NT2/D1 (cell line): ENCODE measurements at places on chromosomes 1 and 21.

DNA sequence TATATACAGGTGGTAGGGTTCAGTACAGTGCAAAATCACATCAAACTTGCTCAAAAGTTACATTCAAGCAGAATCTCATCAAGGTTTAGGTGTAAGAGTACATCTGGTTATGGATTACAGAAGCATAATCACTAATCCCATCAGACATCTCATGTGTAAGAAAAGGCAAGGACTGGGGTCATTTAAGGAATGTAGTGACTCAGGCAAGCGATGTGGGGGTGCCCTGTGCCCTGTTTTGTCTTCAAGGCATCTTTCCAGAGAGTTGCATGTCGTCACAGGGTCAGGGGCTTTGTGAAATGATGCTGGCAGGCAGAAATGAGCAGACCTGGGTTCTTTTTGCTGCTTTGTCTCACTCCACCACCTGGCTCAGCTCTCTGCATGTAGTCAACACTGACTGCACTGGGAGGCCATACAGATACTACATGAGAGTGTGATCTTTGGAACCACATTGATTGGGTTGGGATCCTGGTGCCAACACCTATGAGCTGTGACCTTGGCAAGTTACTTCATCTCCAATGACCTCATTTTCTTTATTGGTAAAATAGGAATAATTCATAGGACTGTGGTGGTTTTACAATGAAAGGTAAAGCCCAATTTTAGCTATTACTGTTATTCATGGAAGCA is 8.2 kb upstream of the HHIPL2 start:
- DNase-seq: no peak

- peak; percentile 57 for DNase-seq
Measured at GRCh38 chr1:3501856-3502640, 47.6 kb downstream of the ARHGEF16 start.

DNA sequence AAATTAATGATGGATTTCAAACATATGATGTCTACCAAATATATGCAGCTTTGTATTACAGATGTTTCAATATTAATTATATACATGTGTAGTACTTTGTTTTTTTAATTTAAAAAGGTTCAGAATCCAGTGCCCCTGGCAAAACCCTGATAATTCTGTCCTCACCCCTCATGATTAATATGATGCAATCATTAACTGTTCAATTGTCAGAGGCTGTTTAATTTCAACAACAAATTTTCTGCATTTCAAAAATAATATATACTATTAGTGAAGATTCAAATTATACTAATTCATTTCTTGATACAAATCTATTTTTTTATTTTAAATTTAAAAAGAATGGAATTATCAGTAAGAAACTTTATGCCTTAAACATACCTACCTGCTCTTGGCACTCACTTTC is 162.6 kb downstream of the HHIPL2 start:
- no peak for DNase-seq

DNA sequence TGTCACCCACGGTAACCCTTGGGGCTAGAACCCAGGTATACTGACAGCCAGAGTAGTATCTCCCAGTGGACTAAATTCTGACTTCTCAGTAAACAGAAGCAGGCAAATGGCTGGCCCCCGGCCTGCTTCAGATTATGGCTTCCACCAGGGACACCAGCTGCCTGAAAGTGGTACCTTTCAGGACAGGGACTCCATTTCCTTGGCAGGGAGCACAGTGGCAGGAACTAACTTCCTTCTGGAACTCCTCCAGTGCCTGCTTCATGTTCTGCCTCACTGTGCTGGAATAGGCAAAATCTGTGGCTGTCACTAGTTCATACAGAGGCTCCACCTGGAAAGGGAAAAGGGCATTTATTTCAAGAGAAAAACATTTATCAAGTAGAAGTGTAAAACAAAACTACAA is 32.7 kb downstream of the C8B start:
- DNase-seq: no peak

DNA sequence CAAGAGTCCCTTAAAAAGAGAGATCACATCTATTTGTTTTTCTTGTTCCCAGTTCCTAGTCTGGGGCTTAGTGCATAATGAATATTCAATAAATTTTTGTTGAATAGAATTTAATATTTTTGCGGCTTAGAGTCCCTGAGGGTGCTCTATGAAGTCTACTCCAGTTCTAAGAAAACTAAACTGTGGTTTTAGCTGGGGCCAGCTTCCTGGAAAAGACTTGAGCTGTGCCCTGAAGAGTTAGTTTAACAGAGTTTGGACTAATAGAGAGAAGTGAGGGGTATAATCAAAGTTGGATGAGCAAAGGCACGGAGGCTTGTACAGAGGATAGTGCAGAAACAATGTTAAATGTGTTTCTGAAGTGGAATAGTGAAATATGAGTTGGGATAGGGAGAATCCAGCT is 168.9 kb downstream of the FASLG start:
- no peak for DNase-seq

GRCh38 chr1:198047913-198048312 is 108.9 kb upstream of the NEK7 start:
- no peak for DNase-seq

DNA sequence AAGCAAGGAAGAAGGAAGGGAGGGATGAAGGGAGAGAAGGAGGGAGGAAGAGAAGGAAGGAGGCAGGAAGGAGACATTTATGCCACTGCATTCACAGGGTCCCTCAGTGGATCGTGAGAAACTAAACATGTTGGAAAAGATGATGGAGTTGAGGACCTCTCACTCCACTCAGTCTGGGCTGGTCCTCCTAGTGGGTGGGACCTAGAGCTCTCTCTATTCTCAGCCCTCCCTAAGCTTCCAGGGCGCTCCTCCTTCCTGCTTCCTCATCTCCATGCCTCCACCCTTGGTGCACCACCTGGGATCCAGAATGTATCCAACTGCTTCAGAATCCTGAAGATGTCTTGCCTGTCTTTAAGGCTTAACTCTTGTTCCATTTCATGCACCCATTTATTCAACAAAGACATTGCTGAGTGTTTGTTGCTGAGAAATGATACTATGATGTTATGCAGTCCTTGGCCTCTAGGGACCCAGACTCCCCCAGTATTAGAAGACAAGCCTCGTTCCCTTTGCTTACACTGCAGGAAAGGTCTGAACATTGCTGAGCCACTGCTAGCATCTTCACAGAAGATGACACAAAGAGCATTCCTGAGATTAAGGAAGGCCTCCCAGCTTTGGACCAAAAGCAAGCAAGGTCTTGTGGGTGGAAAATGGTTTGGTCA is 88.5 kb downstream of the BEND5 start:
- no peak for DNase-seq

- peak; percentile 91 for DNase-seq
Measured at GRCh38 chr1:212457740-212458338, 25.1 kb downstream of the NENF start.

GRCh38 chr1:222240536-222241181 is 307.2 kb downstream of the HHIPL2 start:
- no peak for DNase-seq

DNA sequence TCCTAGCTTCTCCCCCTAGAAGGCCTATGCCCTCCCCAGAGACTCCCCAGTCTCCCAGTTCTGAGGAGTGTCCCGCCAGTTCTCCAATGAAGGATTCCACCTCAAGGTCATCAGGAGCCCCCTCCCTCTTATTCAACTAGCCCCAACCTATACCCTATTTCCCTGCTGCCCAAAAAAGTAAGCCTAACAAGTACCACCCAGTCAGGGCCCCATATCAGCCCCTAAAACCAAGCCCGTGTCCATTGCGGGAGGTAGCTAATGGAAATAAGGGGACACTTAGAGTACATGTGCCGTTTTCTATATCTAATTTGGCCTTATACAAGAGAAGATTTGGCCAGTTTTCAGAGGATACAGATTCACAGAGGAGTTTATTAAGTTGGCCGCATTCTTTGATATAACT is 416.2 kb downstream of the MATN1 start:
- DNase-seq: no peak

- DNase-seq: no peak
Measured at GRCh38 chr1:186670297-186671135, 9.7 kb downstream of the PTGS2 start.

- DNase-seq: peak; percentile 66
Measured at GRCh38 chr1:34192621-34193020, 15.9 kb downstream of the C1orf94 start.

DNA sequence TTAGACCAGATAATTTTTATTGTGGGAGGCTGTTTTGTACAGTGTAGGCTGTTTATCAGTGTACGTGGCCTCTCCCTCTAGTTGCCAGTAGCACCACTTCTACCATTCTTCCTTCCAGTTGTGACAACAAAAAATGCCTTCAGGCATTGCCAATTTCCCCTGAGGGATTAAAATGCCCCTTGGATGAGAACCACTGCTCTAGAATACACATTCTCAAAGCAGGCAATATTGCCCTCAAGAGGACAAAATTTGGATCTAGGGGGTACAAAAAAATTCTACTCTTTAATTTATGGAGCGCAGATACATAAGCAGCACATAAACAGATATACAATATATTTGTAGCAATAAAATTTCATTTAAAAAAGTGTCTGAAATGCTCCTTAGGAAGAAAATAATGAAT is 674.6 kb downstream of the PTPRC start:
- no peak for DNase-seq

DNA sequence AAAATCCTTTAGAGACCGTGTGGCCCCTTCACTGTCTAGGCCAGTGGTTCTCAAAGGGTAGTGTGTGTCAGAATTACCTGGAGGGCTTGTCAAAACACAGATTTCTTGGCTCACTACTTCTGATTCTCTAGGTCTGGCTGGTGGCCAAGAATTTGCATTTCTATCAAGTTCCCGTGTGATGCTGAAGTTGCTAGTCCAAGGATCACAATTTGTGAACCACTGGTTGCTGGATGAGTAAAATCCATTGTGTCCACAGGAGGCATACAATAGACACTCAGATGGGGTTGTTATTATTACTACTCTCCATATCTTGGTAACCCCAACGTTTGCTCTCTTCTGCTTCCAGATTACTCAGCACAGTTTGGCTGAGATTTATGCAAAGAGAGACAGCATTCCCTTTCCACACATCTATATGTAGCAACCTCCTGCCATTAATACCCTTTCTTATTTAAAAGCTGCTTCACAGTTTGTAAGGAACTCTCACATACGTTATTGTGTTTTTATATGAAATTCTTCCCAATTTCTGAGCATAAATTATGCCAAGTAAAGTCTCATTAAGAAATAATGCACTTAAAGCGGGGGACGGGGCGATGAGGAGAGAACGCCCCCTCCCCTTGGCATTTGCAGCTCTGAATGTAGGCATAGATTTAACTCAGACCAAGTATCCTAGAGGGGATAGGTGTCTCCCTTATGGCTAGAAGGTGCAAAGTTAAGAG is 720 bp upstream of the TMCC2 start:
- no peak for DNase-seq

GRCh38 chr1:182185842-182186756 is 124.6 kb upstream of the ZNF648 start:
- DNase-seq: peak; percentile 56

DNA sequence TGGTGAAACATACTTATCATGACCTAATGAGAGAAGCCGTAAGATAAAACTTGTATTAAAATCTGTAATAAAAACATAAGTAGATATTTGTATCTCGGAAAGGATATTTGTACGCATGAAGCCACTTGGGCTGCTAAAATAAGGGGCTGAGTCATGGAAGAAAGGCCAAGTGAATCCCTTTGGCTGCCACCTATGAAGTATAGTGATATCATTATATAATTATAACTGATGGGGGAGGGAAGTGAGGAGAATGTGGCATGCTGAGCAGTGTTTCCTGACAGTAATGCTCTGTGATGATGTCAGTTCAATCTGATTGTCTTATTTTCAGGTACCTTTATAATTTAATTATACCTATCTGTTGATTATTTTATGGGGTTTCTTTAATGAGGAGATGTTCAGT is 13.6 kb downstream of the RWDD3 start:
- no peak for DNase-seq

- peak; percentile 48 for DNase-seq
Measured at GRCh38 chr1:191831572-191831971, 326.7 kb upstream of the RGS18 start.

DNA sequence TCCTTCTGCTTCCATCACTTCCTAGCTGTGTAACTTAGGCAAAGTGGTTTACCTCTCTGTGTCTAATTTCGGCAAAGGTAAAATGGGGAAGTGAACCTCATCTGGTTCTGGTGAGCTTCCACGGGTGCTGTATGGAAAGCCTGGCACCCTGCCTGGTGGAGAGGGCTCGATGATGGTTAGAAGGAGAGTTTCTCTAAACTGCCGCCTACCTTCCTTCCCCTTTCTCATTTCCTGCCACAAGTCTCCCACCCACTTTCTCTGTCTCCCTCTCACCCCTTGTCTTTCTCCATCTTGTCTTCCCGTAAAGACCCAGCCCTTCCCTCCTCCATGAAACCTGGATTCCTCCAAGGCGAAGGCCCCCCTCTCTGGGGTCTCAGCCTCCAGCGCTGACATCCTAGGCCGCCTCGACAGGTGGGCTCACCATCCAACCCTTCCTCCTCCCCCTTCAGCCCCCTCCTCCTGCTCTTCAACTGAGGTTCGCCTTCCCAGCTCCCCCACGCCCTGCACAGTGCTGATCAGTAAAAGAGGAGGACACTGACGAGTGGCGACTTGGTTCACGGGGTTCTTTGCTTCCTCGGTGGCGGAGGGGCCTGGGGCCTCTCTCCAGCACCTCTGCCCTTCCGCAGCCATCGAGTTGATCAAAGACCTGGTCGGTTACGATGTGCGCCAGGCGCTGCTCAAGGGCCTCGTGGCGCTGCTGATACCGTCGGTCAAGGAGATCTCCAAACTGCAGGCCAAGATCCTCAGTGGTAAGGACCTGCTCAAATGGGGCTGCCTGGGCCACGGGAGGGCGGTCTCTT is 7.3 kb downstream of the RNU5D-1 start:
- DNase-seq: no peak

DNA sequence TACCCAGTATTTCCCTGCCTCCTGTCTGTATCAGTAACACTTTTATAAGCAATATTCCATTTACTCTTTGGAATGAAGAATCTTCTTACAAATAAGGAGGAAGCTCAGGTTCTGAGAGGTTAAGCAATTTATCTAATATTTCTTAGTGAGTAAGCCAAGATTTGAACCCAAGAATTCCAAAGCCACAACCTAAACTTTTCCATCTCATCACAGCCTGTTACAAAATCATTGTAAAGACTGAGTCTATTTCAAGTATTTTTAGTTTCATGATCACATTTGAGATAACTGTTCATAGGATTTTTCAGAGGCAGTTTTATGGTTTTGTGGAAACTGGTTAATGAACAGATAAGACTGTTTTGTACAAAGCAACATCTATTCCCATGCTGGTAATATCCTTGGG is 29.8 kb upstream of the HHAT start:
- no peak for DNase-seq

DNA sequence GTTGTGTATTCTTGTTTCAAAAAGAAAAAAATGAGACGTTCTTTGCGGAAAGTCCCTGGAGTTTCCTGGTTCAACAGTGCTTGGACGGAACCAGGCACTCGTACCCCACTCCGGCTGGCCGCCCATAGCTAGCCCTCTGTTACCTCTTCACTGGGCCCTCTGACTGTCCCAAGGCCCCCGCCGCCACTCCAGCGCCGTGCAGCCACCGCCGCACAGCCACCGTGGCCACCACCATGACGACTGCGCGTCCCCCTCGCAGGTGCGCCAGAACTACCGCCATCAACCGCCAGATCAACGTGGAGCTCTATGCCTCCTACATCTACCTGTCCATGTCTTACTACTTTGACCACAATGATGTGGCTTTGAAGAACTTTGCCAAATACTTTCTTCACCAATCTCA is 9.6 kb downstream of the SNIP1 start:
- DNase-seq: no peak

GRCh38 chr1:170562646-170563338 is 30.8 kb downstream of the GORAB start:
- DNase-seq: peak; percentile 84
